ENCODE measurements at places on chromosomes 4 and X. TPM values are rescaled to one million over a fixed set of nuclear protein-coding genes. Genes with fewer than 3 reads are reported as not detected.

Gene UCHL1
- polyA plus RNA-seq = 0.65 TPM

Gene MAGEA4
- polyA plus RNA-seq = not detected

Gene SPCS3
- polyA plus RNA-seq = 54.0 TPM

Gene CT47A7
- not detected for polyA plus RNA-seq

Gene RHOXF2B
- 0.13 TPM for polyA plus RNA-seq

Gene C1GALT1C1
- polyA plus RNA-seq = 25.9 TPM

Gene TEC
- 1.9 TPM for polyA plus RNA-seq

Gene TRPC5OS
- not detected for polyA plus RNA-seq

Gene S100G
- polyA plus RNA-seq = not detected

Gene CD40LG
- polyA plus RNA-seq = not detected

Gene BMPR1B
- polyA plus RNA-seq = 0.38 TPM

- no peak for DNase-seq
Observed at GRCh38 chrX:37420756-37421155, 71.6 kb downstream of the PRRG1 start.

- no peak for DNase-seq
Observed at GRCh38 chrX:47612418-47612817, 7.2 kb downstream of the SYN1 start.

GRCh38 chrX:8010105-8010504 is 82.9 kb upstream of the PNPLA4 start:
- DNase-seq = no peak

DNA sequence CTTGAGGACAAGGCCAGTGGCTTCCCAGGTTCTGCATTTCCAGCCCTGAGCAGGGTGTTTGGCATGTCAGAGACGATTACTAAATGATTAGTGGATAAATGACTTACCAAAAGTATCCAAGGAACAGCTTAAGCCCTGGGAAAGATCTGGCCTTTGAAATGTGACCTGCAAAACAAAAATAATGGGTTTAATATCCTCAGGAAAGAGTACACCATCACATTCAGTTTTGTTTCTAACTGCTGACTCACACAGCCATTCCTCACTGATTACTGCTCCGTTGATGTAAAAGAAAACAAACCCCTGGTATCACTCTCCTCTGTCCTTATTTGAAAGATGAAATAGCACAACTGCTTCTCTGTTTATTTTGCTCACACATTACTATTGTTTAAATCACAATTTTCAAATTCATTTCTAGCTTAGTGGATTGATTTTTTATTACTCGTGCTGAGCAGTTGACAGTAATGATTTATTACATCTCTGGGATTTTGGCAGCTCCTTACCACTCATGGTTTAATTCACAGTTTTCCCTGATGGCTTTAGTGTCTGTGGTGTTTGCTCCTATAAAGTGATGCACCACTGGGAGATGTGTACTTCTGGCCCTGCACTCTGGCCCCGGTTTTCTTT is 117.0 kb downstream of the CBLL2 start:
- DNase-seq = no peak

- no peak for DNase-seq
Observed at GRCh38 chr4:122293374-122294365, 85.1 kb upstream of the ADAD1 start.

DNA sequence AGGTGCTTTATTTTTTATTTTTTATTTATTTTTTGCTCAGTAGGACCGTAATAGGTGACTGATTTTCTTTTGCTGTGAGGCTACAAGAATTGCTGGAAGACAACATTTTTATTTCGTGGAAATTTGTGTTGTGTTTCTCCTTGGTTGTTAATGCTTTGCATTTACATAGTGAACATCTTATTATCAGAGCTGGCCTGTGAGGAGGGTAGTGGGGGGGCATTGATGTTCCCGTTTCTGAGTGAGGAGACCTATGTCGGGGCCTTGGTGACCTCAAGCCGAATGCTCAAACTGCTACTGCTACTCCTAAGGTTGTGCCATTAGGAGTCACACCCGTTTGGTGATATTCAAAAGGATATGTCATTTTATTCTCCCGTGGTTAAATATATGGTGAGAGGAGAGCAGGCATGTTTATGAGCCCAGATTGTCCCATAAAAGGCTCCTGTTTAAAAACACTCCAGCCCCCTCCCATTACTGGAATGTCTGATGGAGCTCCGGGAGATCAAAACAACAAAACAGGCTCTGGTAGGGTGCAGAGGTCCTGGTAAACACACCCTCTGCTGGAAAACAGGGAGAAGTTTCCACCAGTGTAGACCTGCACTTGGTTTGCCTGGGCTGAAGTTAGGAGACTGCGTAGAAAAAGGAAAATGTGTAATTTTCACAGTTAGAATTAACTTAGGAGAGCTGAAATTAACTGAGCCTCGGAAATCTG is 5.6 kb downstream of the PDGFRA start:
- DNase-seq = no peak

DNA sequence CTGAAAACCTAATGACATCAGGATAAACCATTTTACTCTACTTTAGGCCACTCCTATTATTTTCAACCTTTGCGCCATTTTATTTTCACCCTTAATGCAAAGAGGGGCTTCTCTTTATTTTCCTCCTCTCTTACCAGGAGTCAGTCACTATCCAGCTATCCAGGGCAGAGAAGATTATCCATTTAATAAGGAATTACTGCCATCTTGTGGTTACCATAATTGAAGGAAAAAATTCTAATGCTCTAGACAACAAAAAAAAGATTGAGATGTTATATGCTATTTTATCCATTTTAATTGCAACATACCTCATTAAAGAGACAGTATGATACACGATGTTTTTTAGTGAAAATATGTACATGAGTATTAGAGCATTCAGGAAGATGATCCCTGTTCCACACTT is 514.5 kb upstream of the FAM241A start:
- DNase-seq = no peak

DNA sequence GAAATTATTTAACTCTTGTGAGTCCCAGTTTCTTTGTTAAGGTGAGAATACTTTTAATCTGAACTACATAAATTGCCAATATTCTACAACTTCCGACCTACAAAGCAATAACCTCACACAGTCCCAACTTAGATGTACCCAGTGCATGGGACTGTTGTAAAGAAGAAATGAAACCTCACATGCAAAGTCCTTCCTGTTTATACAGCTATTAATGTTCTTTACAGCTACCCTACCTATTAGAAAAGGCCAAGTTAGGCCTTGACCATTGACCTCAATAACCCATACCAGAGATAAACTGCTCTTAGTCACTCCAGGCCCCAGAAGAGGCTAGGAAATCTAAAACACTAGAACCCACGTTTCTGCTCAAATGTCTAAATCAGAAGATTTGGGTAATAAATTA is 920.1 kb upstream of the TENM3 start:
- no peak for DNase-seq

DNA sequence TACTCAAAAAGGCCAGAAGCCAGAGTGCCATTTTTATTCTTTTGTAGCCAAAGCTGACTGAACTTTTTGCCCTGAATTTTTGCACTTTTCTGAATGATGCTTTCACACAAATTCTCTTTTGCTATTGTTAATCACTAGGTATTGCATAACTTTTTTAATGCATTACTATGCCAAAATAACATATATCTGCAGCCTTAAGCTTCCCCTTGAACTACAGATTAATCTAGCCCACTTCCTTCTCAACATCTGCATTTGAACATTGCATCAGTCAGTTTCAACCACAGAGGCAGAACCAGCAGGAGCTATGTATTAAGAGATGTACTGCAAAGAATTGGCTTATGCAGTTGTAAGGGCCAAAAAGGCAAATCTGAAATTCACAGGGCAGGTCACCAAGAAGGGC is 197.6 kb upstream of the GYPA start:
- DNase-seq = no peak

DNA sequence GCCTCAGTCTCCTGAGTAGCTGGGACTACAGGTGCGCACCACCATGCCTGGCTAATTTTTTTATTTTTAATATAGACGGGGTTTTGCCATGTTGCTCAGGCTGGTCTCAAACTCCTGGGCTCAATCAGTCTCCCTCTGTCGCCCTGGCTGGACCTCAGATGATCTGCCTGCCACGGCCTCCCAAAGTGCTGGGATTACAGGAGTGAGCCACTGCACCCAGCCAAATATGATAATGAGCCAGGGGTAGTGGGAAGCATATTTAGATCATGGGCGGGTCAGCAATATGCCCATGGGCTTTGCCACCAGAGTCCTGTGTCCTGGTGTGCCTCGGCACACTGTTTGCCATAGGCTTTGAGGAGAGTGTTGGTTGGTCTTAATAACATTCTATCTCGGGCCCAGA is 71.8 kb downstream of the FAM193A start:
- no peak for DNase-seq

DNA sequence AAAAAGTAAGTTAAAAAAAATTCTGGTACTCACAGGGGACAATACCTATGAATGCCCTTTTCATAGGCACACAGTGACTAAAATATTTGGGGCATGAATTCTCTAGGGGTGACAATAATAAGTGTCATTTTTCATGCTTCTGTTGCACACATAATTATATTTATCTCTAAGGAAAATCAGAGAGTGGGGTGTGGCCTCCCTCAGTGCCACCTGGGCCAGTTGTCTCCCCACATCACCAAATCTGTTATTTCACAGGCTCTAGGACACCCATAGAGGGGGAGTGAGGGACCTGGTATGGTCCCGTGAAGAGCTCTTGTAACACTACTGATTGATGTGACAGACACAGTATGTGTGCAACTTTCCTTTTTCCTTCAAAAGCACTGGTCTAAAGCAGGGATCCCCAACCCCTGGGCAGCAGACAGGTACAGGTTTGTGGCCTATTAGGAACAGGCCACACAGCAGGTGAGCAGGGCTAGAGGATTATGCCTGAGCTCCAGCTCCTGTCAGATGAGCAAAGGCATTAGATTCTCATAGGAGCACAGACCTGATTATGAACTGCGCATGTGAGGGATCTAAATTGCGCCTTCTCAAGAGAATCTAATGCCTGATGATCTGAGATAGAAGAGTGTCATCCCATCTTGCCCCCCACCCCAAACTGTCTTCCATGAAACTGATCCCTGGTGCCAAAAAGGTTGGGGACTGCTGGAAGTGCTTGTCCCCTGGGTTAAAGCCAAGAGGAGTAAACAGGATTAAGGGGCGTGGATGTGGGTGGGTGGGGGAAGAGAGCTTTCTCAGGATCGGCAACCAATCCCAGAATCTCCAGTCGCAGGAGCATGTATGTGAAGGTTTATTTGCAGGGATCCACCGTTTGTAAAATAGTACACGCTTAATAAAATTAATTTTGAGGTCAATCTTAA is 856 bp downstream of the SLC9B1 start:
- DNase-seq = peak; percentile 37

- no peak for DNase-seq
Observed at GRCh38 chrX:149456476-149457245, 48.4 kb downstream of the IDS start.

DNA sequence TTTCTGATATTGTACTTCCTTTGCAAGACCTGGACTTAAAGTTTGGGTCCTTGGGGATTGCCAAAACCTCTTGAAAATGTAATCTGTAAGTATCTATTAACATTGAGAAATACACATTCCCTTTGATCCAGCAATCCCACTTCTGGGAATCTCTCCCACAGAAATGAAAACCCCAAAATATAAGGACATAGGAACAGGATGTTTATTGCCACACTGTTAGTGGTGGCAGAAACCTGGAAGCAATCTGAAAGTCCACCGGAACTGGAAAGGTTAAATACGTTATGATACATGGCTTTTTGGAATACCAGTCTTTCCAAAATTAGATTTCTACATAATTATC is 71.2 kb upstream of the STX18 start:
- no peak for DNase-seq

DNA sequence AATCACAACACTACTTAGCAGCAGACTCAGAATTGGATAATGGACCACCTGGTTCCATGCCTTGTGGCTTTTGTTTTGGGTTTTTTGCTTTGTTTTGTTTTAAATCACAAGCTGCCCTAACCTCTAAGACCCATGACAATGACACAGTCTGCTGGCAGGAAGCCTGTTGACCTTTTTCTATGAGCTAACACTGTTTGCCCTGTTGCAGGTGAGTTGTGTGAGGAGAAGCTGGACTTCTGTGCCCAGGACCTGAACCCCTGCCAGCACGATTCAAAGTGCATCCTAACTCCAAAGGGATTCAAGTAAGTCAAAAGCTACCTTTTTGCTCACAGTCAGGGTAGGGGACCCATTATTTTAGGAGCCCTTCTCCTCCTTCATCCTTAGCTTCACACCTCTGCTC is 110.8 kb upstream of the PACRGL start:
- peak; percentile 43 for DNase-seq

- DNase-seq = peak; percentile 62
Observed at GRCh38 chrX:119273420-119274192, 37.5 kb downstream of the PGRMC1 start.

DNA sequence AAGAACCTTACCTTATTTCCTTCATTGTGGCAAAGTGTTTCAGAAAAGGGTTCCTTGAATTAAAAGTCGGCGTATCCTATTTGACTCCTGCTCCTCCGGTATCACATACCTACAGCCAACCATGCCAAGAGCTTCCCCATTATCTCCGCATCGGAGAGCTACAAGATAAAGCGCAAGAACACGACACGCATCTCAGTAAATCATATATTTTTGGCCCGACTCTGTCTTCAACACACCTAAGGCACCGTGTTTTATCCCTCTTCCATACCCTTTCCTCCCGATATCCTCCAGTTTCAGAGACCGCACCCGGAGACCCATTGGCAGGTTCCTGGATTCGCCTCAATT is 497 bp upstream of the THAP9 start:
- no peak for DNase-seq

DNA sequence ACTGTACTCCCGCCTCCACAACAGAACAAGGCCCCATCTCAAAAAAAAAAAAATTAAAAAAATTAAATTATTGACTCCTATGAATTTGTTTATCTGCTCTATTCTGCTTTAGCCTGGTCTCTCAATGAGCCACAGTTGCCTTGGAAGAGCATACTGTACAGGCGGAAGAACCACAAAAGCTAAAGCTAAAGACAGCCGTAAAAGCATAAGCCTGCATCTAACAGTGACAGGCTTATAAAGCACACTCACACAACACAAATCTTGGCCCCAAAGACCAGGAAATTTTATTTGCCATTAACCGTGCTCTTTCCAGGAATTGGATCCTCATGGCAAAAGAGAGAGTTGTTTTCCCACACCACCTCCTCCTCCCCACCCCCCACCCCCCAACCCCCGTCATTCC is 53.5 kb upstream of the KLF3 start:
- no peak for DNase-seq

- no peak for DNase-seq
Observed at GRCh38 chrX:107978707-107979307, 3.4 kb downstream of the TEX13B start.

GRCh38 chr4:149202117-149202516 is 613.5 kb downstream of the IQCM start:
- no peak for DNase-seq

Measured in liver (tissue), 10 donors.